Non-pigmented ciliary epithelial cell (primary cell): ENCODE measurements at places on chromosomes 2 and 18.

DNA sequence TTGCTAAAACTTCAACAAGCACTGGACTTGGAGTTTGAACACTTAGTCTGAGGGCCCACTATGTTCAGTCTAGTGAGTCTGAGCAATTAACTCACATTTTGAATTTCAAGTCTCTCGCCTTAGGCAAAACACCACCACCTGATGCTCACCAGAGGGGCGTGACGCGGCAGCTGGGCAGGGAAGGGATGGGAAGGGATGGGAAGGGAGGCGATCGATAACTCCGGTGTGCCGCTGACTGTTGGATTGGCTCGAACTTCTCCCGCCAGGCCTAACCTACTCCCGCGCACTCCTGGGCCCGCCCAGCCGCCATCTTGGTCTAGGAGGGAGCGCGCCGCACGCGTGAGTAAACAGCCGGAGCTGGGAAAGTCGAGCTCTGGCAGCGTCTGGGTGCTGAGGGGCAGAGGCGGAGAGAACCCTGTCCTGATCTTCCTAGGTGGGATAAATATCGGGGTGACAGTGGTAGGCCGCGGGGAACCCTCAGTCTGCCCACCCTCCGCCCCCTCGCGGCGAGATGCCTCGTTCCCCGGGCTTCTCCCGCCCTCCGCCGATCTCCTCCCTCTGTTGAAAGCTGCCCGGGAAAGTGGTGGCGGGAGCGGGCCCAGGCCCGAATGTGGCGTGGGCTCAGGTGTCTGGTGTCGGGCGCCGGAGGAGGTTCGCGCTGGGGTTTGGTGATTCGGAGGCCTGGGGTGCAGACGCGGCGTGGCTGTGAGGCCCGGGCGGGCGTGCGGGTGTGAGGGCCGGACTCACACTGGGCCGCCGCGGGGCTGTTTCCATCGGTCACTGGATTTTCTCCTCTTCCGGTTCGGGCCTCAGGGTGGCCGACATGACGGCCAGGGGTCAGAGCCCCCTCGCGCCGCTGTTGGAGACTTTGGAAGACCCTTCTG is at the start of gene RIF1:
Gene RIF1 (plus strand): TSS at position 302 of the 884 bp plus-strand sequence. CDS start 522 bp downstream, at position 824.
- DNase-seq, result peak; percentile 72

DNA sequence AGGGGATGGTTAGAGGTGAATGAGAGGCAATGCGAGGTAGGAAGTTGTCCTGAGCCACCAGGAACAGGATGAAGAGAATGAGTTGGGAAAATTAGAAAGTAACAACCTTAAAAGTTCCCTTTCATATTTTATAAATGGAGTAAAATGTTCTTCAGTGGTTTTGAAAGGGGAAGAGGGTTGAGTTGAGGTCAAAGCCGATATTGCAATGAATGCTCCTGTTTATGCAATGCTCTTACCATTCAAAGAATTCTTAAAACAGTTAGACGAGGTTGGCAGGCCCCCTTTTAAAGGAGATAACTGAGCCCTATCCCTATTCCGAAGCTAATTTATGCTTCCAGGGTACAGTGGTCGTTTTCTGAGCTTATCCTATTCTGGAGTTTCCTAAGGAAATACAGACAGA is 2110.3 kb upstream of the CELF4 start:
- no peak for DNase-seq

DNA sequence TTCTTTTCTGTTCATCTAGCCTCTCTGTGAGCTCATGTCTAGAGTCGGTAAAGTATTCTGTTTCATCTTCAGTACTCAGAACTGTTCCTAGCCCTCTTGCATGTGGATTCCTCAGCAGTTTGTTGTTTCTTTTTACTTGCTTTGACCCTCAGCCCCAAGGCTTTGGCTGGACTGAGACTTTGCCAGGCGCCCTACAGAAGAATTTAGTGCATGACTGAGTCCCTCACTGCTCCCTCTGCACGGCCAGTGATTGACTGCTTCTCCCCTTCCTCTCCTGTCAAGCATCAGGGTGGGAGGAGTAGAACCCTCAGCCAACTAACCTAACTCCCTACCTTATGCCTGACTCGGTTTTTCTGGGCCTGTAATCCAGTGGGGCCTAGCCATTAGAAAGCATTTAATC is 109.8 kb downstream of the ESCO1 start:
- DNase-seq, result no peak

DNA sequence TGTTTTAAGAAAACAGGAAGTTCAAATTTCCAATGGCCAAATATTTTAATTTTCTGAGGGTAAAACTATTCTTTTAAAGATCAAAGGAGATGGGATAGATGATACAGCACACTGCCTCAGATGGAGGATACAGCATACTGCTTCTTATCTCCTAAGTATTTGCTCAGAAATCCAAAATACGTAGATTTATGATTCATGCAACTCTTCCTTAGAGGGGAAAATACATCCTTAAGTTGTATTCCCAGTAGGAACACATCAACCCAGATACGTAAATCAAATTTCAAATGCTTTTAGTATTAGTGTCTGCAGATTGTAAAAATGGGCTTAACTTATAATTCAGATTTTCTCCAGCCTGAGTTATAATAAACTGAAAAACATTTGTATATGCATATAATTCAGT is 235.2 kb downstream of the ZNF385B start:
- no peak for DNase-seq

- DNase-seq, result no peak
These were observed at the start of gene PLEK for GRCh38 chr2:68365087-68365486. TSS of gene PLEK (plus strand) at chr2:68365282. CDS start at chr2:68365352, 70 bp downstream.

GRCh38 chr2:108565778-108566375 is 31.6 kb downstream of the LIMS1 start:
- DNase-seq, result no peak

- DNase-seq, result no peak
These were observed 237.9 kb downstream of the BABAM2 start for GRCh38 chr2:28128281-28128950.

GRCh38 chr2:223644136-223644535 is 42.0 kb upstream of the SCG2 start:
- no peak for DNase-seq

GRCh38 chr2:56018267-56018666 is 94.7 kb upstream of the EFEMP1 start:
- DNase-seq, result no peak

GRCh38 chr2:110888411-110888810 is 156.0 kb downstream of the ACOXL start:
- DNase-seq, result no peak

DNA sequence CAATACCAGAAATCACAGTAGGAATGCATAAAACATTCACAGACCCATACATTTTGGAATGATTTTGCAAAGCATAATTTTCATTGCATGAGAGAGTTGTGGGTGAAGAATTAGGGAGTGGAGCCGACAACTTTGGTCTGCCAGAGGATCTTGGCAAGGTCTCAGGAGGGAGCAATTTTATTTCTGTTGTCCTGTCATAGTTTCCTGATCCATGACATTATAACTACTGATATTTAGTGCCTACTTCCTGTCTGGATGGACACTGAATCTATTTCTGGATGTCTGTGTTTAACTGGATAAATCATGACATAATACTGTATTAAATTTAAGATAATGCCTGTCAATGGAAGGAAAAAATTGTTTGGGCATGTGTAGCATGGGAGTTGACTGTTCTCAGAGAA is 2.4 kb downstream of the ITGA4 start:
- no peak for DNase-seq

- DNase-seq, result no peak
These were observed 6.8 kb downstream of the MBD2 start for GRCh38 chr18:54217624-54218023.

DNA sequence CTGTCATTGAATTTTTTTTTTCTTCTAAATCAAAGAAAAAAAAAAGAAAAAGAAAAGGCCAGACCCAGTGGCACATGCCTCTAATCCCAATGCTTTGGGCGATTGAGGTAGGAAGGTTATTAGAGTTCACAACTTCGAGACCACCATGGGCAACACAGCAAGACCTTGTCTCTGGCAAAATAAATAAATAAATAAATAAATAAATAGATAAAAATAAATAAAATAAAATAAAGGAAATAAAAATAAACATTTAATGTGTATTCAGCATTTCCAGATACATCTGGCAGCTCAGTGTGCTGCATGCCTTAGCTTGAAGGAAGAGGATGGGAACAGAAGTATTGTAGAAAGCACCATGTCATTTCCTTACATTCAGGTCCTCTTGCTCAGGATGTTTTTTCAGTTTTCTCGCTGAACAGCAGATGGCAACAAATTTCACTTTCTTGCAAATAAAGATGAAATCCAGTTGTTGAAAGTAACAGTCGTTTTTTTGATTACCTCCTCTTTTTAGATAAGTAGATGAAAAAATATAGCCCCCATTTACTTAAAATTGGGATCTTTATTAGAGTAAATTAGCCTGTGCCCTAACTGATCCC is 25.7 kb upstream of the FAM178B start:
- DNase-seq, result peak; percentile 31

GRCh38 chr2:178247250-178247649 is 52.9 kb downstream of the OSBPL6 start:
- DNase-seq, result no peak

DNA sequence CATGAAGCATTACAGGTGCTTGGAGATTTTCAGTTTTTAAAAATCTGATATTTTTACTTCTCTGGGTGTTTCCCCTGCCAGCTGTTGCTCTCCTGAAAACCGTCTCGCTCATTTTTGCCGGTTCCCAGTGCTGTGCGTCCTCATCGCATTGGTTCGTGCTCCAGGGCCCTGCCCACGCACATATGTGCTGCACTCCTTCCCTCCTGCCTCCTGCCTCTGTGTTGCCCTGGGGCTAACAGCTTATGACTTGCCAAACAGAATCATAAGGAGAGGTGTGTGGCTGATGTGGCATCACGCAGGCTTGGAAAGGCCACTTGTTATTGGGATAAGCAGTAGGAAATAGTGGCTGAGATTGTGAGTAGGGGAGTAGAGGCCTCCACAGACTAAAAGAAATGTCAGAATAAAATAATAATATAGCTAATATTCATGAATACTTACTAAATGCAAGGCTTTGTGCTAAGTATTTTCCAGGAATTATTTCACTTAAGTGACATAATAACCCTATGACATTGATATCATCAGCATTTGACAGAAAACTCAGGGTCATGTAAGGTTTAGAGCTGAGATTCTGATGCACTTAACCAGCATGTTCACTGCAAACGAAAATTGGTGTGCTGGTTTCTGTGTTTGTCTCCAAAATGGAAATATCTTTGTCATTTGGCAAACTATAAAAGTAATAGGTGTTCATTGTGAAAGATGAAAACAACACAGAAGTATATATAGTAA is 53.5 kb downstream of the SLC4A1AP start:
- DNase-seq, result no peak

DNA sequence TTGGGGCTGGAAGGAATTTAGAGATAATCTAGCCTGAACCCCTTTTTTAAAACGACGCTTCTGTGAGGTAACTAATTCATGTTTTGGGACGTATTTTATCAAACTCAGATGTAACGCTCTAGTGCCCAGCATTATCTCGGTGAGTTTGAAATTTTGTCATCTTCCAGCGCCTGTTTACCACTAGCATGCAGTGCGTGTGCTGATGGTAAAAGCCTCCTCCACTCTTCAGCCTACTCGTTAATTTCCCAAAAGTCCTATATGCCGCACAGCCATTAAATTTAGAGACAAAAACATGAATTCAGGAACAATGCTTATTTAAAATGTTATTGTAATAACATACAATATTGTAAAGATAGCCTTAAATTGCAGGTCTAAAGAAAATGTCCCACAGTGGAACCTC is 2.8 kb downstream of the ZCCHC2 start:
- DNase-seq, result no peak

- no peak for DNase-seq
These were observed 207.1 kb upstream of the SLC8A1 start for GRCh38 chr2:40658941-40659340.

GRCh38 chr2:671787-672605 is 5.2 kb downstream of the TMEM18 start:
- no peak for DNase-seq

DNA sequence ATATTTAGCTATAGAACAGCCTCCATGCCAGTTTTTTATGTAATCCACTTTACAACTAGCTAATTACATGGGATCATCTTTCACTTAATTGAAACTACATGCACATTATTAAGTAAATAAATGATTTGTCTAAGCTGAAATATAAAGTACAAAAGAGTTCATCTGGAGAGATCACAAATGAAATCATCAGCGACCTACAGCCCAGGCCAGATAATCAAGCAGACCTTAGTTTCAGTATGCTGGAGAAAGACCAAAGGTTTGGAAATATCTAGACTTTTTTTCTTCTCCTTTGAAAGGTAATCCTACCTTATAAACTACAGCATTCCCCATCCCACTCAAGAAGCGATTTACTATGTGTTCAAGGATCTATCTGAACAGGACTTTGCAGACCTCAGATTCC is 26.5 kb downstream of the FIGN start:
- no peak for DNase-seq

- no peak for DNase-seq
These were observed 74.4 kb upstream of the CYP20A1 start for GRCh38 chr2:203164311-203164935.

- DNase-seq, result no peak
These were observed 49.5 kb downstream of the C2orf42 start for GRCh38 chr2:70141212-70141901.

DNA sequence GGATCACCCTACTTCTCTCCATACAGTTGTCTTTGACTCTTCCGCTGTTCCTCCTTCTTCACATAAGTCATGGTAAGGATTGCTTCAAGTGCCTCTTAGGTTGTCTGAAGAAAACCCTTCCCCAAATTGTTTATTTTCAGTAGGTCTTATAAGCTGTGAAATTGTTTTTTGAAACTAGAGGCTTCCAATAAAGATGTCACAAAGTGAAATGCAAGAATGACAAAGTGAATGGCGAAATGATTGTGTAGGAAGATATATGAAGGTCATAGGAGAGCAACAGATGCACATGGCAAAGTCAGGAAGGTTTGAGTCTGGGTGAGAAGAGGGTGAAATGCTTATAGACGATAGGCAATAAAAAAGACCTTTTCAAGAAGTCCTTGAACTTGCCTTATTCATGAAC is 548.8 kb downstream of the PARD3B start:
- no peak for DNase-seq

DNA sequence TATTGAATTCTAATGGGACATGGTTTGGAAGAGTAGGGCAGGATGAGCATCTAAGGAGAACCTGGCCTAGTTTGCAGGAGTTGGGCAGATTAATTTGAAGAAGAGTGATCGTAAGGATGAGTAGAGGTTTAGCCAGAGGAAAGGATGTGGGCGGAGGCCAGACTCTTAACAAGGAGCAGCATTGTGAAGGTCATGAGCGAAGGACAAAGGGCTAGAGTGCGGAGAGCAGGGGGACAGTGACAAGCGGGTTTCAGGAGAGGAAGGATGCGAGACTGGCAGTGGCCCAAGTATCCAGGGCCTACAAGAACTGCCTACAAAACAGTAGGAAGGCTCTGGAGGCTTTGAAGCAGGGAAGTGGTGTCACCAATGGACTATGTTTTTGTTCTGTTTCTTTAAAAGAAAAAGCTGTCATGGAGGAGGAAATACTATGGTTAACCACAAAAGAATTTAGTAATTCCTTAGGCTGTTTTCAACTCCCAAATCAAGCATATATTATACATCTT is 20.1 kb downstream of the SLC66A3 start:
- peak; percentile 44 for DNase-seq

GRCh38 chr18:64712035-64712434 is 563.1 kb upstream of the LINC00305 start:
- no peak for DNase-seq

- DNase-seq, result no peak
These were observed 316.9 kb downstream of the CDH2 start for GRCh38 chr18:27860011-27860410.
